ENCODE measurements at places on chromosomes 6 and 20. TPM values are rescaled to one million over a fixed set of nuclear protein-coding genes. Genes with fewer than 3 reads are reported as not detected.

PRR18 gene
- not detected for total RNA-seq

PACSIN1 gene
- total RNA-seq = 0.98 TPM

RSPO4 gene
- total RNA-seq = 0.09 TPM

ZDHHC14 gene
- total RNA-seq = 23.1 TPM

FAXC gene
- total RNA-seq = not detected

MOG gene
- not detected for total RNA-seq

ZSCAN16 gene
- total RNA-seq = not detected

ANGPT4 gene
- total RNA-seq = not detected

- no peaks in the 10 kb centered on the region for H3K4me1 ChIP-seq
- no peak overlapping the region for H3K27ac ChIP-seq
- no peak overlapping the region for H3K4me3 ChIP-seq
These were observed 128.9 kb downstream of the BMP5 start for GRCh38 chr6:55746473-55746872.

GRCh38 chr6:16696496-16696895 is 64.8 kb downstream of the ATXN1 start:
- peaks cover 7% of the 10 kb centered on the region for H3K27me3 ChIP-seq
- H3K4me1 ChIP-seq = no peaks in the 10 kb centered on the region
- no peaks in the 10 kb centered on the region for H3K36me3 ChIP-seq
- H3K27ac ChIP-seq = no peak overlapping the region
- no peak for DNase-seq

DNA sequence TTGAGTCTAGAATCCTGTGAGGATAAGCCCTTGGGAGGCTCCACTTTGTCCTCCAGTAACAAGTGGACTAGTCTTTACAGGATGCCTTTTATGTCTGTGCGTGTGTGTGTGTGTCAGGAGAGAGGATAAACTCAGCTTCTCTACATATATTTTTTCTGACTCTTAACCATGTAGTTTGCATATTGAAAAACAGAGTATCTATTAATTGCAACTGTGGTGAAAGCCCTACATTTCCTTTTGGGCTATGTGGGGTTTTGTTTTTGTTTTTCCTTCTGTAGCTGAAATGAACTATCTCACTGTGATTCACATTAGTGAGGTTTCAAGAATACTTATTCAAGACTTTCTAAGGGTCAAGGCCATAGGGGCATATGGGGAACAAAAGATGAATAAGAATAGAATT is 17.7 kb downstream of the TPBG start:
- no peaks in the 10 kb centered on the region for H3K4me1 ChIP-seq
- H3K4me3 ChIP-seq = no peak overlapping the region
- no peak for DNase-seq
- no peaks in the 10 kb centered on the region for H3K36me3 ChIP-seq
- no peaks in the 10 kb centered on the region for H3K27me3 ChIP-seq

GRCh38 chr6:107740496-107741190 is 83.5 kb downstream of the SCML4 start:
- no peaks in the 10 kb centered on the region for H3K4me1 ChIP-seq
- no peak for DNase-seq
- peaks cover 39% of the 10 kb centered on the region for H3K27me3 ChIP-seq
- H3K36me3 ChIP-seq = no peaks in the 10 kb centered on the region
- H3K27ac ChIP-seq = no peak overlapping the region

- no peaks in the 10 kb centered on the region for H3K36me3 ChIP-seq
- no peak overlapping the region for H3K4me3 ChIP-seq
- H3K27me3 ChIP-seq = no peaks in the 10 kb centered on the region
- peaks cover 7% of the 10 kb centered on the region for H3K4me1 ChIP-seq
These were observed 46.3 kb upstream of the NCOA3 start for GRCh38 chr20:47455133-47456040.

- H3K36me3 ChIP-seq = no peaks in the 10 kb centered on the region
- H3K4me3 ChIP-seq = no peak overlapping the region
- peaks cover 2% of the 10 kb centered on the region for H3K27me3 ChIP-seq
- H3K27ac ChIP-seq = no peak overlapping the region
- no peaks in the 10 kb centered on the region for H3K4me1 ChIP-seq
These were observed 291.8 kb downstream of the BMP7 start for GRCh38 chr20:56974499-56975250.

DNA sequence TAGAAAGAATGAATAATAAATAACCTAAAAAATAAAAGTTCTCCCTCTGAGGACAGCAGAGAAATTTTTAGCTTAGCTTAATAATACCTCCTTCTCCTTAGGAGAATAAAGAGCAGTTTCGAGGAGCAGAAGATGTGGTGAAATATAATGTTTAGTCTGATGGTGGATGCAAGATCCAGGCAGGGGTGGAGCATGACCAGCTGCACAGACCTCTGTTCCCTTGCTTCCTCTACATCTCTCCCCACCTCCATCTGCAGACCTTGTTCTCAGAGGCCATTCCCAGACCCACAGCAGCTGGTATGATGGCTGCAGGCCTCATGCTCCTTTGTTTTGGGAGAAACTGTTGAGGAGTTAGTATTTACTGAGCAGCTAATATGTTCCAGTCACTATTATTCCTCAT is 1.5 kb downstream of the BTN3A2 start:
- H3K27ac ChIP-seq = no peak overlapping the region
- peaks cover 7% of the 10 kb centered on the region for H3K4me1 ChIP-seq

DNA sequence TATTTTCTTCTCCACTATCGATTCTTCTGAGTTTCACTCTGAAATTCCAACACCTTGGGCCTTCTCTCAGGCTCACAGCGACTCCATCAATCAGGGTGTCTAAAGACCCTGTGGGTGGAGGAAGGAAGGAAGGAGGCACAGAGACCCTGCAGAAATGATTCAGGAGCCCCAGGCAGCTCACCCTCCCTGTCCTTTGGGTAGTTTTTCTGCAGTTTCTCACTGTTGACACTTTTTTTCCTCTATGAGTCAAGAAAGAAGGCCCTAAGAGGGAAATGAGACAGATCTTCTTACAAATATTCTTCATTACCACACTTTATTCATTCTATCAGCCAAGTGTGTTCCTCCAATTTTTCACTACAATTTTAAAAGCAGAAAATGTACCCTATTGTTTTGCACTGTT is 34.2 kb upstream of the TBXT start:
- H3K4me3 ChIP-seq = no peak overlapping the region
- no peak overlapping the region for H3K27ac ChIP-seq
- H3K27me3 ChIP-seq = peaks cover 69% of the 10 kb centered on the region
- H3K4me1 ChIP-seq = no peaks in the 10 kb centered on the region
- no peak for DNase-seq
- no peaks in the 10 kb centered on the region for H3K36me3 ChIP-seq

- DNase-seq = no peak
- H3K27ac ChIP-seq = no peak within 1 kb of the TSS
- no peak within 1 kb of the TSS for H3K4me3 ChIP-seq
These were observed at the start of gene SPDEF for GRCh38 chr6:34556031-34556471. Gene SPDEF (minus strand): TSS chr6:34556329. CDS start chr6:34544455, 11,874 bp downstream.

GRCh38 chr6:111032484-111033140 is 50.8 kb downstream of the RPF2 start:
- H3K4me3 ChIP-seq = no peak overlapping the region
- H3K27me3 ChIP-seq = peaks cover 5% of the 10 kb centered on the region
- H3K36me3 ChIP-seq = peaks cover 2% of the 10 kb centered on the region
- DNase-seq = no peak
- no peaks in the 10 kb centered on the region for H3K4me1 ChIP-seq

GRCh38 chr6:82360552-82360951 is 3.1 kb upstream of the TPBG start:
- no peak for DNase-seq
- no peak overlapping the region for H3K4me3 ChIP-seq
- H3K27ac ChIP-seq = no peak overlapping the region
- no peaks in the 10 kb centered on the region for H3K4me1 ChIP-seq
- H3K27me3 ChIP-seq = peaks cover 8% of the 10 kb centered on the region

DNA sequence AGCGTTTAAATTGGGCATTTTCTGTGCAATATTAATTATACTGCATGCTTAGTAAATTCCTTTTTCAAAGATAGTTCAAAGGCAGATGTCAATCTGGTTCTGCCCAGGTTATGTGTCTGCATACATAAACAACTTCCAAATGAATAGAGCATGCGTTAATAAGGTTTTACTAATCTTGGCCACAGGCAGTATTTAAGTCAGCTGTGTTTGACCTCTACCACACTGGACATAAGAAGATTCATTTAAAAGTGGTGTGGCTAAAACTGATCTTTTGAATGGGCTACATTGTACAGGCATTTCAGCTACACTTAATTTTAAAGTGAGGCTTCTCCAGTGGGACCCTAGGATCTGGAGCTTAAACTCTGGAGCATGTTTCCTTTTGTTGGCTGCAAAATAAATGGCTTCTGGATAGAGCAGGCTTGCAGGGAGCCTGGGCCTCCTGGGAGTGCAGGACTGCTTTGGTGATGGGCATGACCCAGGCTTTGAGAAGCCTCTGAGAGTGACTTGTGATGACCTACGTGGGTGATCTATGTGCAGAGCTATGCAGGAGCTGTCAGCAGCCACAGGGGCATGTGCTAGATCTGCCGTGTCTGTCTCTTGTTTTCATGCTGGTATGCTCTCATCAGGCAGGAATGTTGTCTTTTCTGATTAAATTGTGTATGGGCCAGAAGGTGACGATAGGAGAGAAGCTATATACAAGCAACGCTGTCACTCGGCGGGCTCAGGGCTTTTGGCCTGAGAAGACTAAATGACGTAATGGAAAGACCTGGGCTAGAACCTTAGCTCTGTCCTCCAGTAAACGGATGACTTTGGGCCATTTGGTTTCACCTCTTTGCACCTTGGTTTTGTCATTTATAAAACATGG is 331.2 kb downstream of the QKI start:
- H3K27me3 ChIP-seq = peaks cover 68% of the 10 kb centered on the region
- no peak overlapping the region for H3K4me3 ChIP-seq
- no peak overlapping the region for H3K27ac ChIP-seq
- no peaks in the 10 kb centered on the region for H3K36me3 ChIP-seq
- H3K4me1 ChIP-seq = peaks cover 10% of the 10 kb centered on the region

DNA sequence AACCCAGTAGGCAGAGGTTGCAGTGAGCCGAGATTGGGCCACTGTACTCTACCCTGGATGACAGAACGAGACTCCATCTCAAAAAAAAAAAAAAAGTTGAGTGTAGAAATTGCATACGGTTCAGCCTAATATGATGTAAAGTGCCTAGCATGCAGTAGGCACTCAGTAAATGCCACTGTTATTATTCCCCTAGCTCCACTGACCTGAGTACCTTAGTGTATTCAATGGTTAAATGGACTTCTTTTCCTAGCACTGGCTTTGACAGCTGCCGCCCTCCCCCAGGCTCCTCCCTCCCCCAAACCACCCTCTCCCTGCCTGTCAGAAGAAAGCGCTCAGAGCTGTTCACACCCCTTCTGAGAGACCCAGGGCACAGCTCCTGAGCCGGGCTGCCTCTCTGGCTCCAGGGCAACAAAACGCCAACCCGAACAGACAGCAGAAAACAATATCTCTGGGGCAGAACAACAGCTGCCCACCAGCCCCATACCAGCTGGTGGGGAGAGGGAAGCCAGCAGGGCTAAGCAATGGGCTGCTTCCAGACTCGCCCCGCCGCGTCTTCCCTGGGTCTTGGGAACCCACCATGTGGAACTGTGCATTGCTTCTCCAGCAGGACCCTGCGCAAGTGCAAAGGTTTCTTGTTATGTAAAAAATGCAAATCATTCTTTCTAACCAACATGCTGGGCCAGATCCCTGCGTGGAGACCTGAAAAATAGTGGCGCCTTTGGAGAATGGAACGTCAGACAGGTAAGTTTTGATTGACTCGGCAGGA is 4.5 kb downstream of the CPNE5 start:
- no peak overlapping the region for H3K4me3 ChIP-seq
- peaks cover 9% of the 10 kb centered on the region for H3K27me3 ChIP-seq
- H3K27ac ChIP-seq = no peak overlapping the region
- no peaks in the 10 kb centered on the region for H3K4me1 ChIP-seq
- H3K36me3 ChIP-seq = no peaks in the 10 kb centered on the region
- peak; percentile 43 for DNase-seq

GRCh38 chr20:4721719-4722118 is at the start of gene PRND:
Gene PRND (plus strand): TSS chr20:4721909. CDS start chr20:4724552, 2,643 bp downstream.
- no peaks in the 10 kb centered on the region for H3K36me3 ChIP-seq
- no peak for DNase-seq
- H3K27ac ChIP-seq = no peak within 1 kb of the TSS
- H3K4me3 ChIP-seq = no peak within 1 kb of the TSS
- no peaks in the 10 kb centered on the region for H3K4me1 ChIP-seq
- H3K27me3 ChIP-seq = no peaks in the 10 kb centered on the region

Measured in K562 (cell line).